ENCODE measurements at places on chromosomes 3 and 15. TPM values are rescaled to one million over a fixed set of nuclear protein-coding genes. Genes with fewer than 3 reads are reported as not detected.

Gene RAP2B
- 30.0 TPM for total RNA-seq

Gene CYP1A2
- not detected for total RNA-seq

Gene XCR1
- total RNA-seq, result not detected

Gene MORC1
- 0.31 TPM for total RNA-seq

Gene MOBP
- total RNA-seq, result 0.33 TPM

Gene RABL3
- total RNA-seq, result 12.8 TPM

Gene HRH1
- 0.04 TPM for total RNA-seq

Gene GRIP2
- total RNA-seq, result not detected

Gene TMOD2
- total RNA-seq, result 3.4 TPM

Gene CD276
- 3.6 TPM for total RNA-seq

Gene POLQ
- total RNA-seq, result 8.8 TPM

Gene BNC1
- total RNA-seq, result not detected

Gene BOC
- total RNA-seq, result not detected

Gene XYLB
- 20.2 TPM for total RNA-seq

Gene GPR149
- not detected for total RNA-seq

Gene SMCO1
- total RNA-seq, result 0.20 TPM

Gene NMNAT3
- total RNA-seq, result 6.8 TPM

Gene GNB4
- total RNA-seq, result 27.9 TPM

Gene PTPN23
- total RNA-seq, result 51.4 TPM

Gene SAMD7
- total RNA-seq, result not detected

Gene STAC
- total RNA-seq, result not detected

Gene PCLAF
- 132 TPM for total RNA-seq

Gene TIMMDC1
- total RNA-seq, result 121 TPM

Gene FAM81A
- total RNA-seq, result not detected

Gene AP3B2
- total RNA-seq, result 0.18 TPM

Gene EIF4G1
- 505 TPM for total RNA-seq

Gene SEMA6D
- not detected for total RNA-seq

Gene CSPG4
- 0.07 TPM for total RNA-seq

Gene TNK2
- total RNA-seq, result 33.8 TPM

Gene REC114
- total RNA-seq, result 0.20 TPM

Gene TM4SF18
- not detected for total RNA-seq

Gene KLHL6
- 2.1 TPM for total RNA-seq

Gene PLA2G4D
- not detected for total RNA-seq

Gene BFSP2
- not detected for total RNA-seq

Gene MYO5C
- 0.24 TPM for total RNA-seq

Gene ZNF385D
- total RNA-seq, result 0.66 TPM

Gene SPG11
- 51.2 TPM for total RNA-seq

Gene LDHAL6B
- not detected for total RNA-seq

Gene CCDC174
- 19.8 TPM for total RNA-seq
